ENCODE measurements at places on chromosomes 3 and 15.

DNA sequence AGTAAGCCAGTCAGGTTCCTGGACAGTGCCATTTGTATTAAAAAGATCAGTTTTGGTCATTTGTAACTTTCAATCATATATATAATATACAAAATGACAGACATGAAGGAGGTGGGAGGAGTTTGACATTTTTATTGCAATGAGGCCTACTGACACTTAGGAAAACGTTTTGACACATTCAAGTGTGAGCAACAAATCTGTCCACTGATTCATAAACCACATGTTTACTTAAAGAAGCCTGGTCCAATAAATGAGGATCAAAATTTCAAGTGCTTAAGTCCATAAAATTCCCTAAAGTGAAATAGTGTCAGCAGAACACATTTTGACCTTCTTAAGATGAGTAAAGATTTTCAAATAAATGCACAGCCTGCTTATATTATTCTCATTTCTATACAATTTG is 137.3 kb downstream of the MECOM start:
- DNase-seq: no peak

- DNase-seq: no peak
Measured at GRCh38 chr3:105518806-105519418, 152.2 kb downstream of the ALCAM start.

- no peak for DNase-seq
Measured at GRCh38 chr15:86865920-86866319, 786.2 kb downstream of the AGBL1 start.

GRCh38 chr3:126399351-126399735 is 4.6 kb downstream of the CFAP100 start:
- no peak for DNase-seq

GRCh38 chr3:151305060-151305774 is 11.4 kb downstream of the GPR87 start:
- DNase-seq: peak; percentile 85

- DNase-seq: peak; percentile 80
Measured at GRCh38 chr3:27533718-27534573, 49.8 kb upstream of the SLC4A7 start.

GRCh38 chr3:135719449-135719848 is 246.1 kb upstream of the PPP2R3A start:
- no peak for DNase-seq

- DNase-seq: no peak
Measured at GRCh38 chr3:50642382-50642781, 25.4 kb downstream of the MAPKAPK3 start.

DNA sequence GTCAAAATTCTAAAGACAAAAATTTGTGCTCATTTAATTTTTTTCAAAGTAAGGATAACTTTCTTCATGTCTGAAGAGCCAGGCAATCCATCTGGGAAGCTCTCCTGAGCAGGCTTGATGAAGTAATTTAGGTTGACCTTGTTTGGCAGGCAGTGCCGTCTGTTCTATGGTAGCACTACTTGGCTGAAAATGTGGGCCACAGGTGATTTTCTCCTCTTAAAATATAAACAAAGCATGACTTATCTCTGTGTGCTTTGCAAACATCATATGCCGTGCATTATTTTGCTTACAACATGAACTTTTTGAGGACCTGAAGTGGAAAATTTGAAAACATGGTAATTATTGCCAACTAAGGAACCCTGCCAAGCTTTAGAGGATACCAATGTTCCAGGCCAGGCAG is 143.2 kb downstream of the RAP2B start:
- DNase-seq: no peak

DNA sequence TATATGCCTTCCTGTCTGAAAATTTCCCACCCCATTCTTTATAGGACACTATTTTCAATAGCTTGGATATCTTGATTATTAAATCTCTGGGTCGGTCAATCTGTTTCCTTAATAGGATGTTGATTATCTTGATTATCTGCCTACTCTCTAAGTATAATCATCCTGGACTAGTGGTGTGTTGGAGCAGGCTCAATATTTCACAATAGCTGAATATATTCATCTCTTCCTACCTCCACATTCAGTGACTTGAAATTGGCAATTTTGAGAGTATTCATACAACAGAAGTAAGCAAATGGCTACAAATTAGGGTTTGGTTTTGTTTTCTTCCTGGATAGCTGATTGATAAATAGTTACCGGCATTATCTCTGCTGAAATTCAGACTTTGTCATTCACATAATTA is 1162.6 kb downstream of the ROBO1 start:
- DNase-seq: no peak

DNA sequence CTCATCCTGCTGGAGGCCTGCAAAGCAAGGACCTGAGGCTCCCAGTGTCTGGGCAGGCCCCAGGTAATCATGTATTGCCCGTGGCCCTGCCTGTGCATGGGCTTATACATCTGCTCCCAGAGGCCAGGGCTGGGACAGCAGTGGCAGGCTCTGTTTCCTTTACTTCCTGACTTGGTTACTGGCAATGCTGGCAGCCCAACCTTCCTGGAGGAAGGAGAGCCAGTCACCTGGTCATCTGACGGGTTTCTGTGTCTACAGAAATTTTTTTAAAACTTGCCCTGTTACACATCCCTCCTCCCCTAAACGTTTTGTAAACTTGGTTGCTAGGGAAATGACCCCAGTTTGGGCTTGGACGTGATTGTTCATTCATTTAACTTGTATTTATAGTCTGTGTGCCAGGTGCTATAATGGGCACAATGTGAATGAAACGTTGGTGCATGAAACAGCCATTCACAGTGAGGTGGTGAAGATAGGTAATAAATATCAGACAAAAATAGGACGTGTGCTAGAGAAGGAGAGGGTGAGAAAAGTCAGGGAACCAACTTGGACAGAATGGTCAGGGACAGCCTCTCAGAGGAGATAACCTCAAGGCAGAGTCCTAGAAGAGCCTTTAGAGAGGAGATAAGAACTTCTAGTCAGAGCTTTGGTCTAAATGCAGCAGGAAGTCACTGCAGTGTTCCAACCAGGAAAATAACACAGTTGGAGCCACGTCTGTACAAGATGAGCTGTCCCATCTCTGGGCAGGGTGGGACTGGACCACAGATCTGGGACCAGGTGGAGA is 14.1 kb downstream of the TEX264 start:
- DNase-seq: no peak

GRCh38 chr3:187082758-187083375 is 56.4 kb downstream of the RPL39L start:
- no peak for DNase-seq

DNA sequence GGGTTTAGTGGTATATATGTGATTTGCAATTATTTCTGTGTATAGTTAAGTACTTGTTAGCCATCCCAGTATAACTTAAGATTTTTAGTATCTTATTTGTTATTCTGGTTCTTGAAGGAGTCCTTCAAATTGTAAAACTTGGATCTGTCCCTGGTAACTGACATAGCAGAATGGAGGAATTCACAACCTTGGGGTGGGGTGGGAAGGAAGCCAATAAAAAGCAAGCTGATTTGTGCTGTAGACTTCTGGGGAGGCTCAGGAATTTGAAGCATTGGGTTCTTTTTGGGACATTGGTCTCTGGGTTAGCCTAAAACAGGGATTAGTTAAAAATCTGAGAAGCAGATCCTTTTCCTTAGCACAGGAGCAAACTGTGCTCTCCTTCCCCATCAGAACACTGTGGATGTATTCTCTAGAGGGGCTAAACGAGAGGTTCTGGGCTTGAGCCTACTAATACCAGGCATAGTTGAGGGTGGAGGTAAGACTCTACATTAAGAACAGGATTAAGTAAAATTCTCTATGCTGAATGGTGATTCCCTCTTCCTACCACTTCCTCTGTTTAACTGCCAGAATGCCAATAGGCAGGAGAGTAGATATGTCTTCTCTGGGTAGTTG is 42.2 kb downstream of the GMPS start:
- no peak for DNase-seq

DNA sequence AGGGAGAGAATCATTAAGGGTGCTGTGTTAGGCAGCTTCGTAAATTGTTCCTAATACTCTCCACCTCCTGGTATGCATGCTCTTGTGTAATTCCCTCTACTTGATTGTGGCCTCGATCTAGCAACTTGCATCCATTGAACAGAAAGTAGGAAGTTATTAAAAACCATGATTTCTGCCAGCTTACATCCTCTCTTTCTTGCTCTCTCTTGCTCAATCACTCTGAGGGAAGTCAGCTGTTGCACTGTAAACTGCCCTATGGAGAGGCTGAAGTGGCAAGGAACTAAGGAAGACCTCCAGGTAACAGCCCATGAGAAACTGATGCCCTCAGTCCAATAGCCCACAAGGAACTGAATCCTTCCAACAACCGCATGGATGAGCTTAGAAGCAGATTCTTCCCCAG is 92.6 kb downstream of the ERC2 start:
- no peak for DNase-seq

DNA sequence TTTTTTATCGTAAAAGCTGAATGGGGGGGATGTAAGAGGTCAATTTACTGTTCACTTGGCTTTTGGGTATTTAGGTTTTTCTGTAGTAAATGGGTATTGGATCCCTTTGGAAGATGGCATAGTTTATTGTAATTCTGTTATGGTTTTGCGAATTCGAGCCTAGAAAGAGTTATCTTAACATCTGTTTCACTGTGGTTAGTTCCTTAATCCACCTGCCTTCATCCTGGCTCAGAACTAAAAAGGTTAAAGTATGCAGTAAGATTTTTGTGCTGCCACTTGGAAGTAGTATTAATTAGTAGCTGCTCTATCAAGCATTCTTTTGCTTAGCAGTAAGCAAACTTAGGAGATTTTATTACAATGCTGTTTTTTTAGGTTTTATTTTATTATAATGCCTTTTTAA is 62.4 kb downstream of the ARIH1 start:
- no peak for DNase-seq

DNA sequence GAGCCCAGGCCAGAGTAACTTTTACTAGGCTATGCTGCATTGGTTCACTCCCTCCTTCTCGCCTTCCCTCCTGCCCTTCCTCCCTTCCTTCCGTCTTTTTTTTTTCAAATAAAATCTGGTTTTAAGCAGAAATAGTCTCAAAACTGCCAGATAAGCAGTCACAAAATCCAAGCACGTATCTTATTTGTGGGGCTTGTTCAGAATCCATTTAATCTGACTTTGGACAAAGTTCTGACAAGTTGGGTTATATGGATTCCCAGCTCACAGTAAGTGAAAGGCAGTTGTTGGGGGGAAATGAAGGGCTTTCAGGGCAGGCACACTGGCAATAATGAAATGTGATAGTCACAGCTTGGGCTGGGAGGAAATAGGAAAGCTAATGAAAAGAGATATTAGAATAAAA is 32.0 kb upstream of the PLXND1 start:
- no peak for DNase-seq

DNA sequence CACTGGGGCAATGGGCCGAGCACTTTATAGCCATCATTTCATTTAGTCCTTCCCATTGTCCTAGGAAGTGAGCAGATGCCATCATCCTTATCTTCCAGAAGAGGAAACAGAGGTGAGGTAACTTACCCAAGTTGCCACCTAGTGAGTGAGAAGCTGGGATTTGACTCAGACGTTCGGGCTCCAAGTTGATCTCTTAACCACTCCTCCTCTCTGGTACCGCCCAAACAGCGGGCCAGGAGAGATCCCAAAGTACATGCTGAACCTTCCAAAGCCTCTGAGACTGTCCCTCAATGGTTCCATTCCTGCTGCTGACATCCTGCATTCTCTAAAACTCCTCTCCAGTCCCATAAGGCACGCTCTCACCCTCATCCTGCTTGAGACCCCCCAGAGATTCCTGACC is 56.2 kb downstream of the EXOG start:
- peak; percentile 23 for DNase-seq

DNA sequence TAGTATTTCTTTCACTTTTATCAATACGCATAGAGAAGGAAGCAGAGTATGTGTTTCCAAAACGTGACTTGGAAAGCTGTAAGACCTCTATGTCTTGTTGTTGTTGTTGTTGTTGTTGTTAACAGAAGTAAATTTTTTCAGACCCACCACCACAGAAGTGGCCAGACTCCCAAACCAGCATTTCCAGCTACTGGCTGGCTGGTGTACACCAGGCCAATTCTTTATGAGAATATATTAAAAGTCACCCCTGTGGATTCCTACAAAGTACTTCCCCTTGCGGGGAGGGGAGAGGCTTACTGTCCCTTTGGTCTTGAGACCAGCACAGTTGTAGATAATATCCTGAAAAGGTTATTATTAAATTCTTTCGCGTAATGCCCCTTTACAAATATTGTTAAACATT is 1.6 kb upstream of the FOXP1 start:
- DNase-seq: no peak

- DNase-seq: no peak
Measured at GRCh38 chr3:41684797-41685735, 276.8 kb downstream of the ULK4 start.

GRCh38 chr3:106707347-106707746 is 669.9 kb upstream of the CCDC54 start:
- DNase-seq: no peak

GRCh38 chr3:138921316-138922292 is 25.3 kb downstream of the FOXL2 start:
- DNase-seq: no peak

- no peak for DNase-seq
Measured at GRCh38 chr15:83766339-83766738, 112.4 kb downstream of the ADAMTSL3 start.

DNA sequence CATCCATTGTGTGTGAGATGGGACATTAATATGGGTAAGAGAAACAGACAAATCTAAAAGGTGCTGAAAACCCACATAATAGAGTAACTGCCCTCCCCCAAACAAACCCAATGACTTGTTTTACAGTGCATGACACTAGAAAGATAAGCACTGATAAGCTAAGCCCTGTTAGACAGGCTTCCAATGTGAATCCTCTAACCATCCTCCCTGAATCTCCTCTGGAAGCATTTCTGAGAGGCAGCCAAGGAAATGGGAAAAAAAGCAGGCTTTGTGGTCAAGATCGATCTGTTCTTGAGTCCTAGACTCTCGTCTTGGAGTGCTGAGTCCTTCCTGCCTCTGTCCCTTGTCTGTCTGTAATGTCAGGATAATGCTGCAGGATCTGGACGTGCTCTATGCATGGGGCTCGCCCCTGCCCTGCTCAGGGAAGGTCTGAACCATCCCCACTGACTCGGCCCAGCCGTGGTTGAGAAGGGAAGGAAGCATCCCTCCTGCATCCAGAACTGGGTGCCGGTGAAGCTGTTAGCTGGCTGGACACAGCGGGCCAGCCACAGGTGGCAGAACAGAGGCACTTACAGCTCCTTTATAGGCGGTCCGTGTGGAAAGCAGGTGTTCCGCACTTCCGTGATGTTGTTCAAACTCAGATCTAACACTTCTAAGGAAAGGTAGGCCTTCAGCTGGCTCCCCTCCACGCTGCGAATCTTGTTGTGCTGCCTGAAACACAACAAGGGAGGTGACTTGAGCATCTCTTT is 84.1 kb downstream of the LRIG1 start:
- no peak for DNase-seq

- no peak for DNase-seq
Measured at GRCh38 chr3:72488738-72489035, 359.6 kb downstream of the SHQ1 start.

- DNase-seq: no peak
Measured at GRCh38 chr3:4245671-4246070, 57.5 kb upstream of the SETMAR start.

GRCh38 chr15:69253156-69253555 is 45.6 kb upstream of the PAQR5 start:
- no peak for DNase-seq
